NT2/D1 (cell line): ENCODE measurements at places on chromosomes 7 and 10.

GRCh38 chr7:46452561-46453135 lies 531.6 kb upstream of the IGFBP3 start:
- DNase-seq, result no peak

GRCh38 chr10:75477680-75478079 lies 46.3 kb downstream of the LRMDA start:
- no peak for DNase-seq

DNA sequence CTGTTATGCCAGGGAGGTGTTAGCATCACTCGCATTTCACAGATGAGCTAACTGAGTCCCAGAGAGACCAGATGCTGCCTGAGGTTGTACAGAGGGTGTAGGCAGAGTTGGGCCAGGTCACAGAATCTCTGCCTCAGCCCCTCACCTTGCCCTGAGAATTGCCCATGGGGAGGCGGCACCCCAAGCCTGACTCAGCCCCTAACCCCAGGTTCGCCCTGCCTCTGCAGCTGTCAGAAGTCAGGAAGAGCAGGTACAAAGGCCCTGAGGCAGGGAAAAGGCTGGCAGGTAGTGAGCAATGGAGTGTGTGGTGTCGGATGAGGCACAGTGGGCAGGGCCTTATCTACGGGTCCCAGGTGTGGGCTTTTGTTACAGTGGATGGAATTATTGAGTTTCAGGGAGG lies 79.4 kb downstream of the MYL10 start:
- DNase-seq, result no peak

DNA sequence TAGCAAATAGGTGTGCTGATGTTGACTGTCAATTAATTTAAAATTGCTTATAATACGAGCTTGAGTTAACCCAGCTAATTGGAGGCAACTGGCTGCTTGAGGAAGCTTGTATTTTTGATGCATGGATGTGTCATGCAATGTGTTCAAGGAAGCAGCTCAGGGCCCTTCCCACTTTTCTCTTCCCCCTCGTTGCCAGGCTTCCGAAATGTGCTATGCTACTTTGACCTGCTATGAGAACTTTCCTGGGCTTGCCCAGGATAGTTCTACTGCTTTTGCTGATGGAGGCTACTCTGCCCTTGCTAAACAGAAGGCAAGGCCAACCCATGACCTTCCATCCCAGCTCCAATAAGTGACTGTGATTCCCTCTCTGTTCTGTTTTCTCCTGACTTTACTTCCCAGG lies 24.4 kb downstream of the PLCE1 start:
- no peak for DNase-seq

DNA sequence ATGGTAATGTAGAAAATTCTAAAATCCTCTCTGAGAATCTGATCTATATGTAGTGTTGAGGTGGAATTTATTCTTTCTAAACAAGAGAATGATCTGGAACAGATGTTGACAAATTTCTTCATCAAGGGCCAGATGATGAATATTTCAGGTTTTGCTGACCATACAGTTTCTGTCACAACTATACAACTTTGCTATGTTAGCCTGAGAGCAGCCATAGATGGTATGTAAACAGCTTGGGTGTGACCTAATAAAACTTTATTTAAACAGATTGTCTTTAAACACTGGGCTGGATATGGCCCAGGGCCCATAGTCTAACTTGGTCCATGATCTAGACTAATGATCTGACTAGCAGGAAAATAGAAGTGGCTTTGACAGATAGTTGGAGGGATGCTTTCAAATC lies 213.6 kb upstream of the CELF2 start:
- no peak for DNase-seq

GRCh38 chr10:24440817-24441797 lies 232.2 kb downstream of the KIAA1217 start:
- DNase-seq, result no peak

GRCh38 chr7:88746126-88746525 lies 13.4 kb upstream of the ZNF804B start:
- no peak for DNase-seq

GRCh38 chr10:89165923-89166322 lies 41.2 kb downstream of the CH25H start:
- no peak for DNase-seq

GRCh38 chr7:23604296-23604640 lies 7.1 kb downstream of the CCDC126 start:
- DNase-seq, result no peak

DNA sequence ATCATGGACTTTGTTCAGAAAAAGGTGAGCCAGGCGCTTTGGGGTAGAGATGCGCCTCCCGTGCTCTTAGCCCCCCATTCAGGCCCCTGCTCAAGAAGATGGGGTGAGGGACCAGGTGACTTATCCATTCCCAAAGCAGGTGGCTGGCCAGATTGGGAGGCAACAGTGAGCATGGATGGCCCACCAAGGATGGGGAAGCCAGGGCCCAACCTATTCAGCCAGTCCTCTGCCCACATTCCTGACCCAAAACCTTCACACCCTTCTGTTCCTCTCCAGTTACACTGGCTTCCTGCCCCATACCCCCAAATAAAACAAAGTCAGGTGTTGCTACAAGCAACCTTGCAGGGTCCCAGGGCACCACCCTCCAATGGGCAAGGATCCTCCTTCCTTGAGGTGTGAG lies 44.4 kb downstream of the TSPAN15 start:
- DNase-seq, result no peak

DNA sequence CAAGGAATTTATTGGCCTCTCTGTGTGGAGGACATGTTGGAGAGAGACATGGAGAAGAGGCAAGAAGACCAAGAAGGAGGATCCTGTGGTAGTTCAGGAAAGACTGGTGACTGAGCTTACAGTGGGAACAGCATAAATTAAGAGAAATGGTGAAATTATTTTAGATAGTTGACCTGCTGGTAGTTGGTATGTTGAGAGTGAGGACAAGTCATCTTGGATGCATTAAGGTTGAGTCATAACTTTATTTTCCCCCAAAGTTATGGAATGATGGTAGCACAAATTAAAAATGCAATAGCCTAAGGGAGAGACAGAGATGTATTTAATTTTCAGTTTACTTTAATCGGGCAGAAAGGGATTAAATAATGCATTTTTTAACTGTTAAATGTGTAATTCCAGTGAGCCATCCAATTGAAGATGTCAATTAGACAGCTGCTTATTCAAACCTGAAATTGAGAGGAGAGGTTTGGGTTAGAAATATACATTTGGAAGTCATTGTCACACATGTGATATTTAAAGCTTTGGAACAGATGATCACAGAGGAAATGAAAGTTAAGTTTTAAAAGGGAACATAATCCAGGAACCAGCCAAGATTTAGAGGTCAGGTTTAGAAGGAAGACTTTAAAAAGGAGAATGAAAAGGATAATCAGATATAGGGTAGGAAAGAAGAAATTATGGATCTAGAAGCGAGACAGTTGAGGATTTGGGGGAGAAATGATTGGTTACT lies 80.6 kb downstream of the DGKB start:
- DNase-seq, result no peak

GRCh38 chr7:133512560-133512959 lies 259.7 kb downstream of the EXOC4 start:
- DNase-seq, result no peak
